Skin of body (tissue), 3 donors: ENCODE measurements at places on chromosomes 4 and X. TPM values are rescaled to one million over a fixed set of nuclear protein-coding genes. Genes with fewer than 3 reads are reported as not detected.

The CXCL5 gene
- total RNA-seq, result 0.20 TPM

The PAQR3 gene
- total RNA-seq, result 17.2 TPM

The STARD8 gene
- 4.5 TPM for total RNA-seq

The UGT2B10 gene
- total RNA-seq, result not detected

The FAM241A gene
- 2.9 TPM for total RNA-seq

The CSN1S1 gene
- not detected for total RNA-seq

The CLGN gene
- 0.59 TPM for total RNA-seq

The MAGEC2 gene
- not detected for total RNA-seq

- DNase-seq, result no peak
Observed at GRCh38 chr4:106264331-106264728, 51.7 kb downstream of the TBCK start.

DNA sequence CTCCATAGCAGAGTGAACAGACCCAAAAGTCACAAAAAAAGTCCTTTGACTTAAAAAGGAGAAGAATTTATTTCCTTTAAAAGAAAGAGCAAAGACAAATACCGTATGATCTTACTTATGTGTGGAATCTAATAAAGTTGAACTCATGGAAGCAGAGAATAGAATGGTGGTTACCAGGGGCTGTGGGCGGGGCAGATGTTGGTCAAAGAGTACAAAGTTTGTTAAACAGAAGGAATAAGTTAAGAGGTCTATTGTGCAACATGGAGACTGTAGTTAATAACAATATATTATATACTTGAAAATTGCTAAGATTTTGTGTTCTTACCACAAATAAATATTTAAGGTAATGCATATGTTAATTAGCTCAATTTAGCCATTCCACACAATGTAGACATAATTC is 173.3 kb upstream of the S100G start:
- DNase-seq, result no peak

- no peak for DNase-seq
Observed at GRCh38 chr4:19402581-19403065, 849.1 kb upstream of the SLIT2 start.

GRCh38 chr4:13483136-13483767 is 888 bp downstream of the RAB28 start:
- DNase-seq, result no peak

DNA sequence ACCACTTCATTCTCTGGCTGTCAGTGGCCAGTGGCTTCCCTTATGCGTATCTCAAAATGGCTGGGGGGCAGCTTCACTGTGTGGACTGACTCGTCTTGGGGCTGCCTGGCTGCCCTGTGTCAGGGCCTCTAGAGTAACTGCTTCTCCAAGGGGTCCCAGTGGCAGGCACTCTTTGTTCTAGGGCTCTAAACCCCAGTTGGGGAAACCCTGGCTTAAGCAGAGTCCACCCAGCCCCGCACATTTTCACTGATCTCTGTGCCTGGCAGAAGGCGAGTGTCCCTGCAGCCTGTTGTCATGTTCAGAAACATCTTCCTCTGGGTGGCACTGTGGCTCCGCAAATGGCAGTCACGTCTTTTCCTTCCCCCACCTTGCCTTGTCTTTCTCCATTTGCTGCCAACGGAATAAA is 59.7 kb downstream of the NBDY start:
- no peak for DNase-seq

- no peak for DNase-seq
Observed at GRCh38 chrX:2423899-2424298, 76.9 kb downstream of the DHRSX start.

- peak; percentile 32 for DNase-seq
Observed at GRCh38 chr4:31370866-31371465, 650.8 kb downstream of the PCDH7 start.

DNA sequence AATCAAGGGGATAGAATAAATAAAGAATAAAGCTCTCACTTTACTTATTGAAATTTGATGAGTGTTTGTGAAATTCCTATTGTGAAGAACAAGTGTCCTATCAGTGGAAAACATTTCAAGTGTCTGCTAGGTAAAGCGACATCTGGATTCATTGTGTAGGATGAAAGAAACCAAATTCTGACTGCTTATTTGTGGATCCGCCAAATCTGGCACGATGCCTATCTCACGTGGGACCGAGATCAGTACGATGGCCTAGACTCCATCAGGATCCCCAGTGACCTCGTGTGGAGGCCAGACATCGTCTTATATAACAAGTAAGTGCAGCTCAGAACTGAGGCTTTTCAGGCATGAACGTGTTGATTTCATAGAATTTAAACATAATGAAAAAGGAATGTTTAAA is 1.9 kb downstream of the CHRNA9 start:
- no peak for DNase-seq

GRCh38 chrX:154445776-154446175 is 1.8 kb downstream of the FAM50A start:
- DNase-seq, result no peak
